ENCODE measurements at places on chromosomes 7 and 10.
A peak's percentile ranks its signal among the peaks of the same experiment; 100 is the strongest.

DNA sequence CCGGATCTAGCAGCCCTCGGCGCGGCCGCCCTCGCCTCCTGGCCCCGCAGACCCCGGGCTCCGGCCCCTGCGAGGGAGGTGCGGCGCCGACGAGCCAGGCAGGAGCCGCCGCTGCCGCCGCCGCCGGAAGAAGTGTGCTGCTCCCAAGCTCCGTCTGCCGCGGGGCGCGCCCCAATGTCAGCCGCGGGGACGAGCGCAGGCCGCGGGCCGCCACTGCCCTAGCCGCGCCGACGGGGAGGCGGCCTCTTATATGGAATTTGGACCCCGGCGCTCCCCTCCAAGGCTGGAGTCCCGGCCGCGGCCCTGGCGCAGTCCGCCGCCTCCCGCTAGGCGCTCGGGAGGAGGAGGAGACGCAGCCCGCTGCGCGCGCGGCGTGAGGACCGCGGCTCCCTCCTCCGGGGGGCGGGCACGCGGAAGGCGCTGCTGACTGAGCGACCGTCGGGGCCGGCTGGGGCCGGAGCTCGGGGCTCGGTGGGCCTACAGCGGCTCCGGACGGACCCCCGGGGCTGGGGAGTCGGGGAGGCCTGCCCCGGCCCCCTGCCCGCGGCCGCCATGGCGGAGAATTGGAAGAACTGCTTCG is at the start of gene TRIM8:
Gene TRIM8 (plus strand): TSS at position 414 of the 580 bp plus-strand sequence. CDS start 139 bp downstream, at position 553.
- DNase-seq: peak; percentile 66

- no peak for DNase-seq
Observed at GRCh38 chr7:14071045-14071444, 81.6 kb upstream of the ETV1 start.

GRCh38 chr7:54615-55014 is 137.8 kb upstream of the FAM20C start:
- no peak for DNase-seq

DNA sequence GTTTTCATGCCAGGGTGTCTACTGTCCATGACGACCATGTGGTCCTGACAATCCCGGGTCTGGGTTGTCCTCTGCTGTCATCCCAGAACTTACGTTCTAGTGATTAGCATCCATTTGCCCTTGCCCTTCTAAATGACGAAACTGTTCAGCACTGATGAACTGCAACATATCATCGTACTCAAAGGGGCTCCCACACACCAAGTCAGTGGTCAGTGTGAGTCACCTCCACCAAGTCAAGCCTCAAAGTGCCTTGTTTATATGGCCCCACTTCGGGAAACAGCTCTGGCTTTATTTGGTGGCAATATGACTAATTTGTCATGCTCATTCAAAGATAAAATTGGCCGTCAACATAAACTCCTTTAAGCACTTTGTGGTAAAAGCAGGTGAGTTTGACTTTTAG is 110.7 kb downstream of the FRMD4A start:
- no peak for DNase-seq

DNA sequence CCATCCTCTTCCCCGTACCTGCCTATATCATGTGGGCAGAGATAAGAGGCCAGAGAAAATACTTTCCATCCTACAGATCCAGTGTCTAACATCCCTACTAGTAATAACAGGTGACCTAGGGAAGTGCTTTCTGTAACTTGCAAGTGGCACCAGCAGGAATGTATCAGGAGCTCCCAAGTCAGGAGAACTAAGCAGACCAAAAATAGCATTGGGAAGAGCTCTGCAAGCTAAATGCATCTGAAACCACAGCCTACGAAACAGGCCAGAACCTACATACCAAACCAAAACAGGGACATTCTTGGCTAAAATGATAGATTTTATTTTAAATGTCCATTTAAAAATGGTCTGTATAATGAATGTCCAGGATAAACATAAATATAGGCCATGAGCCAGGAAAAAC is 680.8 kb downstream of the PHTF2 start:
- no peak for DNase-seq

- DNase-seq: no peak
Observed at GRCh38 chr10:51066231-51066630, 8.1 kb upstream of the PRKG1 start.

- no peak for DNase-seq
Observed at GRCh38 chr10:32937911-32938424, 20.1 kb downstream of the ITGB1 start.

DNA sequence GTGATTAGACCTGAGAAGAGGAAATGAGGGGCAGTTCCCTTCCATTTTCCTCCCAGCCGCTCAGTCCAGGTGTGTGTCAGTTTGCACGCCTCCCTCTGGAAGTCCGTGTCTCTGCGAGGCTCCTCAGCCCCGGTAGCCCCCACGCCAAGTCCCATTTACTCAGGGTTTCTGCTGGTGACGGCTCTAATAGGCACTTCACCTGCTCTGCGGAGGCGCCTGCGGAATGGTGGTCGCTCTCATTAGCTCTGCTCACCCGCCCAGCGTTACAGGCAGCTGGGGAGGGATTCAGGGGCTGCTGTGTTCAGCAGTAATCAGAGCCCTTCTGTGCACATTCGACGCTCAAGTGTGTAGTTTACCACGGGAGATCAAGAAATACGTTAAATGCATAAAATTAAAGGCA is 179.9 kb downstream of the MGMT start:
- no peak for DNase-seq

DNA sequence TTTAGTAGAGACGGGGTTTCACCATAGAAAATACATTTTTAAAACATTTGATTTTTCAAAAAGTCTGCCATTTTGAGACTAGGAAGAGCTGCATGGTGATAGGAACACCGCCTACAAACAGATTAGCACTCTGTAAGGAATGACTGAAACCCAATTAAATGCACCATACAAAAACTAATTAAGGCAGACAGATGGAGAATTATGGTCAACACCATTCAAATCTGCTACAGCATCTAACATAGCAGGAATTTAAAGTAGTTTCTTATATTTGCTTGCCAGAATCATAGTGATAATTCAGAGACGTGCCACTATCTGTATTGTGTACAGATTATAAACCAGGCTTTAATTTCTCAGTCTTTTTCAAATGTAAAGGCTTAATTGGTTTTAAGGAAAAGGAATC is 68.2 kb downstream of the ENO4 start:
- no peak for DNase-seq

DNA sequence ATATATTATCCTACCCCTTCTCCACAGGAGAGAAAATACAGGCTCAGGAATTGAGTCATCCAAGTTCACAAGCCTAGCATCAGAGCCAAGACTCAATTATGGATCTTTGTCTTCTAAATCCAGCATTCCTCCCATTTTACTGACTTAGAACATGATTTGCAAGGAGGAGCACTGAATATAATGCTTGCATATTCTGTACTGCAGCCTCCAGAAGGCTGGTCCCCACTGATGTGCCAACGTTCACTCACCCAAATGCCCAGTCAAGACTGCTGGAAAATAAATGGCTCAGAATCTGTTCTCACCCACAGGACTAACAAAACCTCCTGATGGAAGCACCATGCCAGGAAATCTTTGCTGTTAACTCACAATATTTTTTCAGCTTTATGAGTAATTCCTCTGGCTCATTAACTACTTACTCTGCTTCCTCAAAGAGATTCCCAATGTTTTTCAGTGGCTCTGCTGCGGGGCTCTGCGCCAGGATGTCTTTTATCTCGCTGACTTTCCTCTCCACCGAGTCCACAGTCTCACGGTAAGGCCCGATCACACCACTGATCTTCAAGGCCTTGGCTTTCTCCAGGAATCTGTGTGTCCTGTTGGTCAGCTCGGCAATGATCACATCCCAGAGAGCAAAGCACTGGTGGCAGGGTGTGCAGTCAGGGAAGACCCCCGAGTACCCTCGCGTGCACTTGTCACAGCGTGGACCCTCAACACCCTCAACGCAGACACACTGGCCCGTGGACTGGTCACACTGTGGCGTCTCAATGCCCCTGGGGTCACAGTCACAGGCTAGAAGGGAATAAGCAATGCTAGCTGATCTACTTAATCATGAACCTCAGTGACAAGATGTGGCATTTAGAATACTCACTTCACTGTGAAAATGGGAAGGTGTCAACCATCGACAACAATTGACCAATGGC is 48.8 kb downstream of the DLD start:
- DNase-seq: no peak

DNA sequence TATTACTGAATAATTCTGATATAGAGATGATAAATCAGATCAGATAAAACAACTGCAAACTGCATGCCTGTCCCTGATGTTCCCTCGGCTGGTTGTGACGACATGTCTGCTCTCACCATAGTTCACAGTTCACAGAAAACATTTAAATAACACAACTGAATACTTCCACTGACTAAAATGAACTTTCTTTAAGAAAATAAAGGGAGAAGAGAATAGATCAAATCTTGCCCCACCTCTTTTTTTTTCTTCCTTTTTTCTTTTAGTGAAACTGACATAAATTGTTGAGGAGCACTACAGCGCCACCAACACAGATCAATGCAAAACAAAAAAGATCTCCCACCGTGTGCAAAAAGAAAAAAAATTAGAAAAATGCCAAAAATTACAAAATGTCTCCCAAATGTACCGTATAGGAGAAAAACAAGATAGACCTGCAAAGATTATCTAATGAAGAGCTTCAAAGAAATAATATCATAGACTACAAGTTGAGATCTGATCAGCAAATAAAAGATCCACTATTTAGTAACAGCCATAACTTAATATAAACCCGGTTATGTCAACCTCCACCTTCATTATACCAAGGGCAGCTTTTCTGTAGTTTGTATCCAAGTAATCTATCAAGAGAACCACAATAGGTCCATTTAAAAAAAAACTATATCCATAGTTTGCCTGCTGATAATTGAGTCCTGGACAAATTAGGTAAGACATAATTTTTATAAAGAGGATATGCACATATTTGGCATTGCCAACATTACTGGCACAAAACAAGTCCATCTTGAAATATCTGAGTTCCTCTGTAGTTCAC is 30.7 kb upstream of the EPC1 start:
- no peak for DNase-seq

DNA sequence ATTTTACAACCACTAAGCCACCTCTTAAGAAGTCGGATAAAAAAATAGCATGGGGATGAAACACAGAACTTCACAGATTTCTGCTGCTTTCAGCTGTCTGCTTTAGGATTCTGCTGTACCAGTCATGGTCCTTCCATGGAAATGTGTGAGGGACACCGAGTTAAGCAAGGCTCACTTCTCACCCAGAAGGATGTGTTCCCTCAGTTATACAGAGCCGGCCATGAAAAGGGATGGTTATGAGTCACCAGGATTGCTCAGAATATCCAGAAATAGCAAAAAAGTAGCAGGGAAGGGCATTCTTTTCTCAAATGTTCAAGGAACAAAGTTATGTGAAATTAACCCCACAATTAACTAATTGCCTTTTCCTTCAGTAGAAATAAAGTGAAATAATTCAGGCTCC is 124.4 kb downstream of the AMPH start:
- DNase-seq: no peak

DNA sequence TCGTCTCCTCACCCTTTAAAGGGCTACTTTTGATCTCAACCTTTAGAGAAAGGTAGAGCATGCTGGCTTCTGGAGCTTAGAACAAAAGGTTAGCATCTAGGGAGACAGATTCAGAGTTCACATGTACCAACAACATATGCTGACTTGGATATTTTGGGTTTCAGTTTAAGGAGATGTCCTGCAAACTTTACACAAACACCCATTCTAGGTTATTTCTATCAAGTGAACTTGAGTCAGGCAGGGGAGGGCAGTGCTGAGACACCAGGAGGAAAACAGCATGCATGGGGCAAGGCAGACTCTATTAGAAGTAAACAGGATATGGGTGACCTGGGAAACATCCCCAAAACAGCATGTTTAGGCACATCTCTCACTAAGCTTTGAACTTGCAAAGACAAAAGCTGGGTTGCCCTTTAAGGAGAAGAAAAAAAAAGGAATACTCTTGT is 43.8 kb downstream of the ARL4A start:
- no peak for DNase-seq

DNA sequence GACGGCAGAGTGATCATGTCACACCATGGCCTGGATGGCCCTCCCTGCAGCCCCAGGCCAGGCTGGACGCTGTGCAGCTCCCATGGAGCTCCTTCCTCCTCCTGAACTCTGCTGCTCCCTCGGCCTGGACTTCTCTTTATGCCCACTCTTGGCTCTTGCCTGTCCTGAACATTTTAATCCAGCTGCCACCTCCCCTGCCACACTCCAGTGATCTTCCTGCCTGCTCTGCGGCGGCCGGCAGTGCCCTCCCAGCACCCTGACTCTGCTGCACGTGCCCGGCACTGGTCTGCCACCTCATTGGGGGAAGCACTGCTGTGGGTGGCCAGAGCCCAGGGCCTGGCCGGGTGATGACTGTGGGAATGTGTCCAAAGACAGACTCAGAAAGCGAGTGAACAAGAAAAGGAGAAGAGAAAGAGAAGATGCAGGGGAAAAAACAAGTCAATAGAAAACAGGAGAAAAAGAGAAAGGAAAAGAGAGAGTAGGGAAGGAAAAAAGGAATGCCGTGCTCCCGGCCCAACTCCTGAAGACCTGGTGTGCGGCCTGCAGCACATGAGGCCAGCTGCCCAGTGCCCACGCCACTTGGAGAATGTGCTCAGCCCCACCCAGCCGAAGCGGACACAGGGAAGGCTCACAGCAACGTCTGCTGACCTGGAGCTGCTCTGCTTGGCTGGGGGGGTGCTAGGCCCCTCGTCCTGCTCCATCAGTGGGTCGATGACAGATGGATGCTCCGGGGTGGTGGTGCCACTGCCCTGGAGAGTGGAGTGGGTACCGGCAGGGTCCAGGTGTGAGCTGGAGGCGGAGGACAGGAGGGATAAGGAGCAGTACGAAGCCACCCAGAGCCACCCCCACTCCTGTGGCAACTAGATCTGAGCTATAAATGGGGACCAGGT is 115.9 kb downstream of the DLG5 start:
- DNase-seq: no peak

- no peak for DNase-seq
Observed at GRCh38 chr10:116729243-116729642, 13.1 kb downstream of the HSPA12A start.

- DNase-seq: no peak
Observed at GRCh38 chr10:131205556-131205955, 106.0 kb downstream of the TCERG1L start.

GRCh38 chr10:24737001-24737400 is 13.3 kb upstream of the ARHGAP21 start:
- no peak for DNase-seq

DNA sequence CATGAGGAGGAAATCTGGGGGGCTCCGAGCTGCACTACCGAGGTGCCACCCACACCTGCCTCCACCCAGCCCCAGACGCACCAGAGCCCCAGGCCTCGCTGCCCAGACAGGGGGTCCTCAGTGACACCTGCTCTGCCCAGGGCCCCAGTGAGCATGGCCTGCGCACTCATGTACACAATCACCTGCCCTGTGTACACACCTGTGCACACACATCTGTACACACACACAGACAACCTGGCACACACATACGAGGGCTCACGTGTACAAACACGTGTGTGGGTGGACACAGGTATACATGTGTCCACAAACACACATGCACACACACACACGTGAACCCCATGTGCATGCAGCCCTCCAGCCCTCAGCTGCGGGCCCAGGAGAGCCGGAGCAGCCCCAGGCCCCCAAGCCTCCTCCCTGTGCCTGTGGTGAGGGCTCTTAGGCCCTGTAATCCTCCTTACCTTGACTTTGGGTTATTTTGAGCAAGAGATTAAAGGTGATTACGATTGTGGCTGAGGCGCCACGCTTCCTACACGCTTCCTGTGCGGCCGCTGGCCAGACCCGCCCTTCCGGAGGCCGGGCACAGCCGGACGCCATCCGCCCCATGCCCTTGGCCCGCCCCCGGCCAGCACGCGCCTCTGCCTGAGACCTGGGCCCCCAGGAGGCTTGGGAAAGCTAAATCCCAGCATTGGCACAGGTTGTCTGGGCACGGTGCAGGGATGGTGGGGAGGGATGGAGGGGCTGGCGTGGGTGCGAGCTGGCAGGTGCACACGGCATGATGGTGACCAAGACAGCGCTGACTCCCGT is 71.9 kb downstream of the ELFN1 start:
- peak; percentile 18 for DNase-seq

GRCh38 chr10:77229704-77230103 is 407.9 kb downstream of the KCNMA1 start:
- DNase-seq: no peak

Data from activated naive CD8-positive, alpha-beta T cell treated with anti-CD3 and anti-CD28 coated beads, Interleukin-2, amount 50 U/mL, for 24 hours (primary cell).